ENCODE measurements at places on chromosomes 3 and 15. TPM values are rescaled to one million over a fixed set of nuclear protein-coding genes. Genes with fewer than 3 reads are reported as not detected.
A peak's percentile ranks its signal among the peaks of the same experiment; 100 is the strongest.

- no peak for DNase-seq
Measured at GRCh38 chr3:173221010-173221409, 80.0 kb upstream of the SPATA16 start.

GRCh38 chr15:70034141-70034540, 63.6 kb downstream of the TLE3 start:
- DNase-seq = no peak

GRCh38 chr3:149547954-149548668, 73.6 kb downstream of the TM4SF4 start:
- DNase-seq = peak; percentile 90

DNA sequence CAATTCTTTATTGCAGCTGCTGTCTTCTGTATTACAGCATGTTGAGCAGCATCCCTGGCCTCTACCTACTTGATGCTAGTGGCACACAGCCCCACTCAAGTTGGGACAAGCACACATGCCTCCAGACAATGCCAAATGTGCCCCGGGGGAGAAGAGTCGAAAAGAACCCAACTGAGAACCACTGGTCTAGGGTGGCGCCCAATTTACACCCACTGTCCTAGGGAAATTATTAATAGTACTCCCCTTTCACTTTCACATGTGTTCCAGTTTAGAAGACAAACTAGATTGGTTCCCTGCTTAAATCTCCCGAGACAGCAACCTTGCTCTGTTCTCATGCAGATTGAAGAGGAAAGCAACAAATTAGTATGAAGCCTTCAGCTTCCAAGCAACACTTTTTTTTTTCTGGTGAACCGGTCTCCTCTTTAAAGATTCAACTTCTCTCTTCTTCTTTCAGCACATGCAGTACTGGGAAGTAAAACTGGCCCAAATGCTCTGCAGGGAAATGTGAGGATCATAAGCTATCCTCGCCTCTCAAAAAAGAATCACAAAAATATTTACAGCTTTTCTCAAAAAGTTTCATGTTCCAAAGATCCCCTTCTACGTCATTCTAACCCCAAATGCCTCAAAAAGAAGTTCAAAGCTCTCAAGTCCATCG, 823.9 kb upstream of the CFAP20DC start:
- DNase-seq = no peak

Gene RGMA
- total RNA-seq = 0.18 TPM

Gene GPR87
- total RNA-seq = 0.36 TPM

DNA sequence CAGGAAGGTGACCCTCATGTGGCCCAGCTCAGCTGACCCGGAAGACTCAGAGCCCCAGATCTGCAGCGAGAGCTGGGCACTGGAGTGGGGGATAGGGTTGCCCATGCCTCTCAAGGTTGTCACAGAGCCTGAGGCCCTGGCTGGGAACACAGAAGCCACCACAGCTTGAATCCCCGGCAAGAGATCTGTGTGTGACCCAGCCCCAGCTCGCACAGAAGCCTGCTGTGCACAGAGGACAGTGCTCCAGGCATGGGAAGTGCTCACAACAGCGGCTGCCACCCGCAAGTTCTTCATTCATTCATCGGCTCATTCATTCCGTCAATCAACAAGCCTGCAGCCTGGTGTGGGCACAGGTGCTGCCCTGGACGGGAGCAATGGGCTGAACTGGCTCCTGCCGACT, 36.4 kb downstream of the DNAJB8 start:
- DNase-seq = no peak

DNA sequence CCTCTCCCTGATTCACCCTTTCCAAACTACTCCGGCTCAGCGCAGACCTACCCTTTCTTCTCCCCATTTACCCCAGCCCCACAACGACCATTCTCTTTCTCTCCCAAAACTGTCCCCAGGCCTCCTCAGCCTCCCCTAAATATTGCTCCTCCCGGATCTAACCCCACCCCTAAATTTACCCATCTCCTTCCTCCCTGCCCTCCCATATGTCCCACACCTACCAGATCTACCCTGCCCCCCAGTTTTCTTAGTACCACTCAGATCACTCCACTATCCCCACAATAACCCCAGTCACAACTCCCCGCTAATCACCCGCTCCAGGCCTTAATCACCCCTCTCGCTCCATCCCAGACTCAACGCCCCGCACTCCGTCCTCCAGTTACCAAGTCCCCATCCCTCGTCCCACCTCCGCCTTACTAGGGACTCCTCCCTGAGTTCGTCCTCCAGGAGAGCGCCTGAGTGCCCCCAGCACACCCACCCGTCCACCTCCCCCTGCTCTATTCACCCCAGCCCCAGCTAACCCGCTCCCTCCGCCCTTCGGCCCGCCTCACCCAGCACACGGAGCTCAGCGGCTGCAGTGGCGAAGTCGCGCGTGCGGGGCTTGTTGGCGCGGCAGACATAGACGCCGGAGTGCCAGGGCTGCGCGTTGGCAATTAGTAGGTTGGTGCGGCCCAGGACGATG, 18.6 kb upstream of the IGDCC3 start:
- no peak for DNase-seq

Gene CACNA2D3
- total RNA-seq = 0.36 TPM

DNA sequence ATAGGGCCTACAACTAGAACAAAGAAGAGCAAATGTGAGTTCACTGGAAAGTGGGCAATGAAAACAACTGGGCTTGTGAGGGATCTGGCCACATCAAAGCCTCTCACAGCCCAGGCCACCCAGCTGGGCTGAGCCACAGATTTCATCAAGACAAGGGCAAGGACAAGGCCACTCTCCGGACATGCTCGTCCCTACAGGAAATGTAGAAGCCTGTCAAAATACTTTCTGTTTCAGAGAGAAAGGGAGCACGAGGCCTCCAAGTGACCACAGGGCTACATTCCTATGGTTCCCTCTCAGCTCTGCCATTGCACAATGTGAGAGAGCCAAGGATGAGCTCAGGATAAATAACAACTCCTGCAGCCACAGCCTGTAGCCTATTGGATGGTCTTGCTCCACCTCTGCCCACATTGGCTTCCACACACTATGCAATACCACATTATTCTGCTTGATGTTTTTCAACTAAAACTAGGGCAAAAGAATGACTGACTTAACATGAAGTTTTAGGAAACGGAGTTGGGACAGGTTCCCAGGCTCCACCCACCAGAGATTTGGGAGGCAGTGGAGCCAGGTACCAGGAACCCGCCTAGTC, 12.1 kb downstream of the TBC1D2B start:
- peak; percentile 99 for DNase-seq

DNA sequence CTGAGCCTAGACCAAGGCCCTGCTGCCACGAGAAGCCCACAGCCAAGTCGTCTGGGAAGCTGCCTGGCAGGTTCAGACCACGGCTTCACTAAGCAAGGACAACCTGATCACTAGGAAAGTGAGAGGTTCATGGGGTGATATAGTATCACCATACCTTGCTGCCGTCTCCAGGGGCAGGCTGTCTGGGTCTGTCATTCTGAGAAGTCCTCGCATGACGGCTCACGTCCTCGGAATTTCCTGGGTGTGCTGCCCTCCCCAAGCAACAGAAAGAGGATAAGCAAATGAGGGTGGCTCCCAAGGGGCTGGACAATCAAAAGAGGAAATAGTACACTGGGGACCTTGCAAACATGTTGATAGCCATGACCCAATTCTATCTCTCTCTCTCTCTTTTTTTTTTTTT, 207.4 kb upstream of the IGF1R start:
- no peak for DNase-seq

Gene FGF7
- 34.8 TPM for total RNA-seq

GRCh38 chr15:84398763-84399701, 163.5 kb downstream of the GOLGA6L4 start:
- DNase-seq = no peak

DNA sequence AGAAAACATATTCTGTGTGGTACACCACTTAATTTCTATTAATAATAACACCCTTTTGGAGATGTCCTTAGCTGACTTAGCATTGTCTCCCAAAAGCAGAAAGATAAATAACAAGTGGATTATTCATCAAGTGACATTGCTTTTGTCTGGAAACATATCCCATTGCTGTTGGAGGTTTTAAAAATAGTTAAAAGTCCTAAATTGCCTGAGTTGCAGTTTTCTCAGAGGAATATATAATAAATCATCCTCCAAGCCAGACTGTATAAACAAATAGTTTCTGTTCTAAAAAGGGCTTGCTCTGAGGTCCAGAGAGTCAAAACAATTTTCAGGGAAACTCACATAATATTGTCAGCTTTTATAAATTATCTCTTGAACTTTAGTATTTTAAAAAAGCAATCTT, 60.4 kb upstream of the CD96 start:
- DNase-seq = no peak

DNA sequence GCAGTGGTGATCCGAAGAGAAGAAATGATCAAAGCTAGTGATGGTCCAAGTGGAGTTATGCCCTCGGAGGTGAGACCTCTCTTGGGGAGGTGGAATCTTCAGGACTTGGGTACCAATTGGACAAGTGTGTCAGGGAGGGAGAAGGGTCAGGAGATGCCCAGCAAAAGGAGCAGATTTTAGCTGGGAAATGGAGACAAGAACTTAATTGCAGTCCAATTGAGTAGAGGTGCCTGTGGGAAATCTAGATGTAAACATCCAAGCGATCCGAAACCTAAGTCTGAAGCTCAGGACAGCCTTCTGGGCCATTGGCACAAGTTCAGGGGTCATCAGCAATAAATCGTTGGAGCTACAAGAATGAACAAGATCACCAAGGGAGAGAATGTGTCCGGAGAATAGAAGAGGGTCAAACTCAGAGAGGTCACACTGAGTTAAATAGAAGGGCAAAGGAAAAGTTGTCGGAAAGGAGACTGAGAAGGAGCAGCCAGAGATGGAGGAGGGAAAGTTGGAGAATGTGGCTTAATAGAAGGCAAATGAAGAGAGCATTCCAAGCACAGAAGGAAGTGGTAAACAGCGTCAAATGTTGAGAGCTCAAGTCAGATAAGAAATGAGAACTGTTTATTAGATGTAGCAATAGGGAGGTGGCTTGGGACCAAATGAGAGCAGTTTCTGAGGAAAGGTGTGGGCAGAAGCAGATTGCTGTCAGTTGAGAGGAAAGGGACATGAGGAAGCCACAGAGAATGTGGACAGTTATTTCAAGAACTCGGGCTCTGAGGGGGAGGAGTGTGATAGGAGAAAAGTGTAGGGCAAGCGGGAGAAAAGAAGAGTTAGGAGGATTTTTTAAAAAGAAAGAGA, 64.2 kb upstream of the FNDC3B start:
- DNase-seq = peak; percentile 92

GRCh38 chr3:46492890-46493547, 4.8 kb upstream of the RTP3 start:
- DNase-seq = no peak
